ENCODE measurements at places on chromosomes 7 and 10.

DNA sequence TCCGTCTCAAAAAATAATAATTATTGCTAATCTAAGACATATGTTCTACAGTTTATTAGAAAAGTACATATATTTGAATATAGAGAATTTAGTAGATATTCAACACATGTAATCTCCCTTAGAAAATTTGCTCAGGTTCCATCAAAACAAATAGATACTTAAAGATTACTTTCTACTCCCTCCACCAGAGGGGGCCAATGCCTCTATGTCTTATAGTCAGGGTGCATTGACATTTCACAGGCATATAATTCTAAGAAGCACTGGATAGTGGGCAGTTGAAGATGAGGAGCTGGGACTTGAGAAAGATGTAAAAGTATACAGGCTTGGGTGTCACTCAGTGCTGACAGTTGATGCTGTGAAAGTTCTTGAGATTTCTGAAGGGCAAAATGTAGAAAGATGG lies 301.6 kb upstream of the HPS1 start:
- DNase-seq = no peak

DNA sequence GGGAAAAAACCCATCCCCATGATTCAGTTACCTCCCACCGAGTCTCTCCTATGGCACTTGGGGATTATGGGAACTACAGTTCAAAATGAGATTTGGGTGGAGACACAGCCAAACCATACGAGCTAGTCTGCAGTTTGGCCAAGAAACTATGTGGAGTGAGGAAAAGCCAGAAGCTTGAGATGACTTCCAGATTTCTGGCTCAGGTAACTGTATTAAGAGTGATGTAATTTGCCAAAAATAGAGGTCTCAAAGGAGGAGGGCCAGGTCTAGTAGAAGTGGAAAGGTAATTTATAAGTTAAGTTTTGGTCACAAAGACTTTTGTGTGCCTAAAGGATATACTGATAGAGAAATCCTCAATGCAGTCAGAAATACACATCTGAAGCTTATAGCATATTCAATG lies 279.7 kb upstream of the MGMT start:
- DNase-seq = no peak

DNA sequence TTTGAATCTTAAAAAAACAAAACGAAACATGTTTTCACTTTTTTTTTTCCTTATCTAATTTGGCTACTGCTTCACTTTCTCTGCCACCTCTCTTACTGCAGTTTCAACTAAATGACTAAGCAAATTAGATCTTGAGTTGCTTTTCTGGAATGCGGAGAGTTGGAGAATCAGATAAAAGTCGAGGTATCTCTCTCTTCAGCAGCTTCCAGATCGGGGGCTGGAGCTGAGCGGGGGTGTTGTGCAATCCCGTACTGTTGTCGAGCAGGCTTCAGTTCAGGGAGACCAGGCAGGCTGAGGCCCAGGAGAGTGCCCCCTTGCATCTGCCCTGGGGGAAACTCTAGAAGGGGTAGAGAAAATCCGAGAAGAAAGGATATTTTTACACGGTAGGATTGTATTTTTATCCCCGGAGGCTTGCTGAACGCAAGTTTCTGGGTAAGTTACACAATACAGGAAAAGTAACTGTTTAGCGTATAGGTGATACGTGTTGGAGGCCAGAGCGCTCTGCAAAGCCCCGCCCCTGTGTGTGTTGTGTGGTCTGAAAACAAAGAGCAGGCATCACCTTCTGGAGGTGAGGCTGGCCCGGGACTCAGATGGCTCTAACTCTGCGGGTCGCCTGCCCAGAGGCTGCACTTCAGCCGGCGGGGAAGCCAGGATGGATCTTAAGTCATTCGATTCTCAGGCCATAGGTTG lies 116.6 kb downstream of the KLF6 start:
- DNase-seq = peak; percentile 58

DNA sequence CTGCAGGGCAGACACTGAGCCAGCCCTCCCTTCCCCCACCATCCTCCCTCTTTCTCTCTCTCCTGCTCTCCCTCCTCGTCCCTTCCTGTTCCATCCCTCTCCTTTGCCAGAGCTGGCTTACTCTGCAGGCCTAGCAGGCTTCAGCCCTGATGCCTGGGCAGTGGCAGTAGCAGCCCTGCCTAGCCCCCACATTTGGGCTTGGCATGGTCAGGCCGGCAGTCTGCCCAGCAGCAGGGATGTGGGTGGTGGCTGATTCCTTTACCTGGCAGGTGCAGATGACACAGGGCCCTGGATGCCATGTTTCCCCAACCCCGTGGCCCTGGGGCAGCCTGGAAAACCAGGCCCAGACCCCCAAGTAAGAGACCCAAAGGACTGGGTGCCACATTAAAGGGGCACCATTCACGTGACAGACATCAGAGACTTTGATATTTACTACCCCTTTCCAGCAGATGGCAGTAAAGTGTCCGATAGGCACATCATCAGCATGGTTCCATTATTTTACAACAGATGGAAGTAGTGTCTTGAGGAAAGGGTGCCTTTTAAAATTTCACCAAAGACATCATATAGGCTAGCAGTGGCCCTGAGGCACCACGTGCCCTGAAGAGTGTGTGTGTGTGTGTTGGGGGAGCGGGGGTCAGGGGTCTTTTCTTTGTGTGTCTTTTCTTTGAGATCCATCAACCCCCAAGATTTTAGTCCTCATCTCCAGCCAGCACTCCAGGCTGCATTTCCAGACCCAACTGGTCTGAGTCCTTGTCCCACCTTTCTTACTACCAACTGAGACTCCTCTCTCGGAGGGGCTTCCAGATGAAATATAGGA lies 5.9 kb downstream of the KCP start:
- no peak for DNase-seq

GRCh38 chr7:47451851-47452205 lies 130.1 kb downstream of the TNS3 start:
- DNase-seq = no peak

Measured in T-helper 1 cell (primary cell).